ENCODE measurements at places on chromosomes 4 and X. TPM values are rescaled to one million over a fixed set of nuclear protein-coding genes. Genes with fewer than 3 reads are reported as not detected.

- H3K27ac ChIP-seq: no peak overlapping the region
- H3K36me3 ChIP-seq: no peaks in the 10 kb centered on the region
- H3K4me1 ChIP-seq: no peaks in the 10 kb centered on the region
Measured at GRCh38 chr4:111789901-111790640, 355.2 kb upstream of the FAM241A start.

Gene NSG1
- 0.38 TPM for total RNA-seq

DNA sequence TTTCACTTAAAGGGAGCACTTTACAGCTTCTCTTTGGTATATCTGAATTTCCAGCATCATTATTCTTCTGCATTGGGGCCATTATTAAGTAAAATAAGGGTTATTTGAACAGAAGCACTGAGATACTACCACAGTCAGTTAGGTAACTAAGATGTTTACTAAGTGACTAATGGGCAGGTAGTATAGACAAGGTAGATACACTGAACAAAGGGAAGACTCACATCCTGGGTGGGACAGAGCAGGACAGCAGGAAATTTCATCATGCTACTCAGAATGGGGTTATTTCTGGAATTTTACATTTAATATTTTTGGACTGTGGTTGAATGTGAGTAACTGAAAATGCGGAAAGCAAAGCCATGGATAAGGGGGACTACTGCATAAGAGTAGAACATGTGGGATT lies 316.0 kb downstream of the CCSER1 start:
- DNase-seq: no peak
- no peaks in the 10 kb centered on the region for H3K27me3 ChIP-seq
- no peak overlapping the region for H3K27ac ChIP-seq
- H3K36me3 ChIP-seq: no peaks in the 10 kb centered on the region

DNA sequence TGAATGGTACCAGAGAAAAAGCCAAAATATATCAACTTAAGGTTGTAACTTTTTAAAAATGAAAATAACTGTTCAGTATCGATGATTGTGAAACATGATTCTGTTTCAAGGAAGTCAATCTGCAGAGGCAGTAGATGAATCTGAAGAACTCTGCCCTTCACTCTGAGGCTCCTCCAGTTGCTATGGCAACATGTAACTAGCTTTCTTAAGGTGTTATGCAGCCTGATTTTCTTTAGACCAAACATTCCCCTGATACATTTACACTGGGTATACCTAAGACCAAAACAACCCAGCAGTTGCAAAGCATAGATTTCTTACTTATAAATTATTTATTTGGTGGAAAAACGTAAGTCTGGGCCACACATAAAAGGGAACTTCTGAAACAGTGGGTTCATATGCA lies 133.6 kb upstream of the RASGEF1B start:
- no peak for DNase-seq
- no peak overlapping the region for H3K27ac ChIP-seq
- peaks cover 4% of the 10 kb centered on the region for H3K4me1 ChIP-seq
- H3K4me3 ChIP-seq: no peak overlapping the region

Gene DCAF8L2
- total RNA-seq: not detected

DNA sequence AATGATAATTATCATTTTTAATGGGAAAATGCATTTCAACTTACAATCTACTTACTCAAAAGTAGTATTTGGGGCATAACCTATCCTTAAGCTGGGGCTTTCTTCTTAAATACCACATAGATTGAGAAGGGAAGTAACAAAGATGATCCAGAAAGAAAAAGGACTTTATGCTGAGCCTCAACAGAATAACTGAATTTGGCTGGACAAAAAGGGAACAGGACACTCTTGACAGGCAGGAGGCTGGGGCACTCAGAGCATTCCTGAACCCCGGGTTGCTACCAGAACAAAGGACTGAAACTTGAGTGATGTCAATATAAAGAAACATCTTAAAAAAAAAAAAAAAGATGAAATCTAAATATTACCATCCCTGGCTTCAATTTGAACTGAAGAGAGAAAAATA lies 23.9 kb downstream of the RELL1 start:
- no peak for DNase-seq
- peaks cover 45% of the 10 kb centered on the region for H3K4me1 ChIP-seq
- H3K4me3 ChIP-seq: no peak overlapping the region

DNA sequence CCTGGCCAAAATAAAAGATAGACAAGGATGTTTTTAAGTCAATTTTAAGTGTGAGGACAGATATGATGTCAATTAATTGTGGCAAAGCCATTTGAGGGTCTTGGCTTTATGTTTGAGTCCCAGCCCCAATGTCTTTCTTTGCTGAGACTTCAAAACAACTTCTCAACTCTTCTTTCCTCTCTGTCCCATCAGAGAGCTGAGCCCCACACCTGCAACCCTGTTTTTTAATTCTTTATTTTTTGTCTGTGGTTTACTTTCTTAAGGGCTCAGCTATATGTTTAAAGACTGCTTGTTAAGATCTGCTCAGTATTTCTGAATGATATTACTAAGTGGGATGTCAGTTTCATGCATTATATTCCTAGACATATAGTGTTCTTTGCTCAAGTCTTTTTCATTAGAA lies 164.3 kb downstream of the HS3ST1 start:
- H3K36me3 ChIP-seq: peaks cover 7% of the 10 kb centered on the region
- H3K4me1 ChIP-seq: no peaks in the 10 kb centered on the region
- DNase-seq: no peak
- no peak overlapping the region for H3K27ac ChIP-seq

DNA sequence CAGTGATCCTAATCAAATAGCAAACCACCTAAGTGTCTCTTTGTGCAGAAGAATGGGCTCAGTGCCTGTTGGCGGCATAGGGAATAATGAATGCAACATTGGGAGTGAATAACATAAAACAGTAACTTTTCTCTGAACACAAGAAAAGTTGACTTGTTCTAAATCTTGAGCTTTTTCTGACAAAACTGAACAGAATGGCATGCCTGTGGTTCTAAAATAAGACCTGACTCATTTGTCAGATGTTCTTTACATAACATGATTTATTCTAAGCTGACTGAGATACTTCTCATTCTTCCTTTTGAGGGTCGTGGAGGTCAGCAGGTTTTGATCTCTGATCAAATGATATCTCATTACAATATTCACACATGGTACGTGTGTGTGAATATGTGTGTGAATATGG lies 165.4 kb upstream of the WDR1 start:
- H3K27ac ChIP-seq: no peak overlapping the region
- DNase-seq: no peak
- H3K4me3 ChIP-seq: no peak overlapping the region
- no peaks in the 10 kb centered on the region for H3K4me1 ChIP-seq
- H3K36me3 ChIP-seq: no peaks in the 10 kb centered on the region

DNA sequence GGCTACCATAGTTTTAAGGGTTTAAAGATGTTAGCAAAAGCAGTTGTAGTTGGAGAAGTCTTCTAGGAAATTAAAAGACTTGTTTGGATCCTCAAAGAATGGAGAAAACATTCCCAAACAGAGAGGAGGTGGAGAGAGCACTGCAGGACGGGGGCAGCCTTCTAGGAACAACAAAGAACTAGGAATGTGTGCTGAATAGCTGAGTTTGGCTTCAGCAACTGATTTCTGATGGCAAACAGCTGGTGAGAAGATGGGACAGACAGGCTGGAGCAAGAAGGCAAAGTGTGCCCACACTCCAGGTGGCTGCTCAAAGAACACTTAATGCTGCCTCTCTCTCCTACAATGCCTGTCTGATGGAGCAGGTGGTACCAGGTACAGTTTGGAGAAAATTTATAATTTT lies 1331.1 kb downstream of the ADGRL3 start:
- H3K36me3 ChIP-seq: peaks cover 8% of the 10 kb centered on the region
- H3K27me3 ChIP-seq: no peaks in the 10 kb centered on the region
- no peaks in the 10 kb centered on the region for H3K4me1 ChIP-seq
- DNase-seq: no peak
